ENCODE measurements at places on chromosomes 16 and 17. TPM values are rescaled to one million over a fixed set of nuclear protein-coding genes. Genes with fewer than 3 reads are reported as not detected.

The MEOX1 gene
- total RNA-seq: not detected

The GCGR gene
- total RNA-seq: not detected

The XAF1 gene
- total RNA-seq: 10.9 TPM

The CDH5 gene
- total RNA-seq: 3.6 TPM

The USP10 gene
- total RNA-seq: 64.3 TPM

The OSGIN1 gene
- total RNA-seq: 4.1 TPM

The CD300E gene
- total RNA-seq: not detected

The ST6GALNAC2 gene
- total RNA-seq: 2.5 TPM

The KRTAP16-1 gene
- not detected for total RNA-seq

The CAMKK1 gene
- 0.96 TPM for total RNA-seq

The KRT24 gene
- total RNA-seq: not detected

The HBA2 gene
- total RNA-seq: 0.91 TPM

The EPOP gene
- 2.1 TPM for total RNA-seq

The CHMP1A gene
- total RNA-seq: 158 TPM
